ENCODE measurements at places on chromosomes 7 and 10.

DNA sequence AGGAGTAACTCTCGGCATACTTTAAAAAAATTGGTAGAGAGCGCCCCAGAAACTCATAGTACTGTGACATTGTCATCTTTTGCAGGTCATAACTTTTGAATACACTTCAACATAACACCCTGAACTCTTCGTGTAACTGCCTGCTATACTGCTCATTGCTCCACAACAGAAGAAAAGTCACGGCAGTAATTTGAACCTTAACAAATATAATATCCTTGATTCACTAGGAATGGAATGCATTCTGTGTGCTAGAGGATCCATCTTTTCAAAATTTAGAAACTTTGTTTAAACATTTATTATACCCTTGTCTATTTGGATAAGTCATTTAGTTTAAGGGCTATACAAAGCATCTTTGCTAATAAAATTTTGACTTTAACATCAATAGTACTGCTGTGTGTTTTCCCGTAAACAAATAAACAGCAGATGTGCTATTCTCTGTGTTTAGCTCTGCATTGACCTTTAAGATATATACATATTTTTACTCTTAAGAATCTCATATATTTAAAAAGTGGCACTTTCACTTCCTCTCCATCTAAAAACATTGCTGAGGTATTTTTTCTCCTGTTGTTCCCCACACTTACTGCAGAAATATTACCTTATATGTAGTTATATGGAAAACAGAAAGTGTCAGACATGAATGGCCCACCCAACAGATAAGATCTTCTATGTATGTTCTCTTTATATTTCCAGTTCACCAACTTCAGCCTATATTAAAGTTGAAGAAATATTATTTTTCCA is 217.6 kb upstream of the TMEM229A start:
- no peak for DNase-seq

DNA sequence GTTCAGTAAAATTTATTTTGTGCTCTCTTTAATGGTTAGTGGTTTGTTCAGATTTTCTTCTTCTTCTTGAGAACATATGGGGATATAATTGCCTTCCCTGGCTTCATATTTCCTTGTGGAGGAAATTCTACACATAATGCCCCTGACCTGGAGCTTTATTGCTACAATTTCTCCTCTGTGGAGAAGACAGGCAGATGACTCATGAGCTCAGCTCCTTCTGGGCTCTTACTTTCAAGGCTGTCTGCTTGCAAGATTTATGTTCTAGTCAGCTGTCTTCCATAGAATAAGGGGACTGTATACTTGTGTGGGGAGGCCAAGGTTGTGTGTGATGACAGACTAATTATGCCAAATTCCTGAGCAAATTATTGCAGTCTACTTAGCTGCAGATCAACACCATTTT is 1.6 kb downstream of the LRRD1 start:
- no peak for DNase-seq

DNA sequence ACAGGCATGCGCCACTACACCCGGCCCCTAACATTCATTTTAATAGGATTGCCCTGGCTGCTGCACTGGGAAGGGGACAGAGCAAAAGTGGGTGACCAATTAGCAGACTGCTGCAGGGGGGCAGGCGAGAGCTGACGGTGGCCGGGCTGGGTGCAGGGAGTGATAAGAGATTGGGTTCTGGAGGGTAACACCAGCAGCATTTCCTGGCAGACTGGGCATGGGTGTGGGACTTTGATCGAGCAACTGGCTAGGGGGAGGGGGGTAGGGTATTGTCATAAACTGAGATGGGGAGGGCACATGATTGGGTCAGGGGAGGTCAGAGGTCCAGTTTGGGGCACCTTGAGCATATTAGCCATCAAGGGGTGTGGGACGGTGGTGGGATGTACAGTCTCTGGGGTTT is 20.2 kb upstream of the AMZ1 start:
- no peak for DNase-seq

GRCh38 chr10:14478604-14479003 is 147.9 kb upstream of the FRMD4A start:
- DNase-seq = peak; percentile 8

DNA sequence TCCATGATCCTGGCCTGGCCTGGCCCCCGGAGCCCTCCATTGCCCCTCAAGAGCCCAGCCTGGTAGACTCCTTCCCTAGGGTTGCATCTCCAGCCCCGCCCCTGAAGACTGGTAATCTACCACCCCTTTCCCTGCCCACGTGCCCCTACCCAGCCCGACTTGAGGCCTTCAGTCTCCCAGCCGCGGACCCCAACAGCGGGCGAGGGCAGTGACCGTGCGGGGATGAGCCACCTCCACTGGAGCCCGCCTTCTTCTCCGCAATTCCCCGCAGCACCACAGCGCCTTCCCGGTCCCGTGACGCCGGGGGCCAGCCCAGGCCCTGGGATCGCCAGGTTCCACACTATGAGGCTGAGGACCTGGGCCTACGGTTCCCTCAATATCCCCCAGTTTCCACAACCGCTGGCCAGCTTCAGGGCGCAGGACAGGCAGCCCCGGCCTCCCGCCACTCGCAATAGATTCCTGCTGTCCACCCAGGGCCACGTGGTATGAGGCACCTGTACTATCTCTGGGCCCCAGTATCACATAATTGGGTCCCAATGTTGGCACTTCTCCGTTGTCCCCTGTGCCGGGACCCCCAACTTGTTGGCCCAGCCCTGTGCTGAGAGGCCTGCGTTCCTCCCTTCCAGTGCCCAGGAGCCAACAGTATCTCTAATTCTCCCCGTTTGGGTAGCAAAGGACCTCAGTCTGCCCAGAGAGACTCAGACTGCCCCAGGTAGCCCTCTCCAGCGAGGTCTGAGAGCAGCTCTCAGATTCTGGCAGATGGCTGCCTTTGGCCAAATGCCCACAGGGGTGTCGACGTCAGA is 1.1 kb upstream of the GPRIN2 start:
- peak; percentile 1 for DNase-seq

GRCh38 chr7:72785166-72785955 is 42.6 kb downstream of the TYW1B start:
- no peak for DNase-seq

GRCh38 chr10:113007343-113007771 is 57.3 kb downstream of the TCF7L2 start:
- DNase-seq = peak; percentile 24

DNA sequence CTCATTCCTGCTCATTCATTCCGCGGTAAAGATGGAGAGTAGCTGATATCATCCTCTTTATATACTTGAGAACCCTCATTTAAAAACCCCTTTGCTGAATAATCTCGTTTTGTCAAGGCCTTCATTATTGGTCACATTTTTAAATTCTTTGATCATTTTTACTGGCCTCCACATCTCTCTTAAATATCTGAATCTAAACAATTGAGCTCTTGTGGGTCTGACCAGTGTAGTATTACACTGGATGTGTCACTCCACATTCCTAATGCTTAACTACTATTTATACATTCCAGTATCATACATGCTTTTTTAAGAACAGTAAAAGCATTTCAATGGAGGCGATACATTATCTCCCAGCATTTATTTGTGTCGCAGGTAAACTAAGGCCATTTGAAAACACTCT is 12.6 kb upstream of the PRPS1L1 start:
- DNase-seq = no peak

DNA sequence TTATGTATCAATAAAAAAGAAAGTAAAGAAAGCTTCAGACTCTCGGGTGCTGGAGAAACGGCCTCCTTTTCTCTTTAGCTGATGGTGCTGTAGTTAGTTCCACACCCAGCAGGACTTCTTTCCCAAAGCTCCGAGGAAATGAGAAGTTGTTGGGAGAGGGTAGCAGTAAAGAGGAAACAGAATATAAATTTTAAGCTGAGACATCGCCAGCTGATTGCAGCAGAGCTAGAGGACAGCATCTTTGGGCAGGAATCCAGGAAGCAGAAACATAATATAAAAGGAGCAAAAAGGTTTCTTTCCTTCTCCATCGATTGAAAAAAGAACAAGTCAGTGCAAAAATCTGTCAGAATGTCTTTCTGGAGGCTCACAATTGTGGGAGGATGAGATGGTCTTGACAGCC is 616.9 kb upstream of the FOXK1 start:
- DNase-seq = no peak
